ENCODE measurements at places on chromosomes 2 and 18.

- peak; percentile 27 for DNase-seq
These were observed 51.4 kb upstream of the SCN1A start for GRCh38 chr2:166179201-166179600.

DNA sequence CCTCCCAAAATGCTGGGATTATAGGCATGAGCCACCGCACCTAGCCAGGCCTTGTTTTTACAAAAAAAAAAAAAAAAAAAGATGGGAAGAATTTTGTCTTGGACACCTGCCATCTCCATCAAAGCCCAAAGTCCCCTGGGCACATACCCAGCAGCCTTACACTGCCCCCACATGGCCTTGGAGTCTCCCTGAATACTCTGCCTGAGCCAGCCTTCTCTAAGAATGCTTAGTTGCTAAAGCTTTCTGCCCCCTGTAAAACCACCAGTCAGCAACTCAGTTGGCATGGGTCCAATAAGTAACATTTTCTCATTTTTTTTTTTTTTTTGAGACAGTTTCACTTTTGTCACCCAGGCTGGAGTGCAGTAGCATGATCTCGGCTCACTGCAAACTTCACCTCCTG lies 40.6 kb downstream of the SPC25 start:
- peak; percentile 16 for DNase-seq

GRCh38 chr2:164574931-164575330 lies 46.4 kb downstream of the GRB14 start:
- no peak for DNase-seq

DNA sequence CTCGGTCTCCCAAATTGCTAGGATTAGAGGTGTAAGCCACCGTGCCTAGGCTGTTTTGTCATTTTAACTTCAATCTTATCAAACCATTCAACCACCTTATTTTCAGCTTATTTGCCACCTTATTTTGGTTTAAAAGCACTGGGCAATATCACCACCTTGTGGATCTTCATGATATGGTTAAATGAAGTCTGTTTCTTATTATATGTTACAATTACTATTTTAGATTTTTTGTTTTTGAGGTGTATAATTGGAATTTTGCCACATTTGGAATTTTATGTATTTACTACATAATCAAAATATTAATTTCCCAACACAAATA lies 43.8 kb upstream of the SCN9A start:
- DNase-seq: peak; percentile 7

Measured in GM03348 (cell line).